Amniotic epithelial cell (primary cell): ENCODE measurements at places on chromosomes 7 and 10.

GRCh38 chr10:53140506-53140905, 367.9 kb upstream of the MBL2 start:
- peak; percentile 76 for DNase-seq

- no peak for DNase-seq
These were observed 10.3 kb downstream of the SLC13A4 start for GRCh38 chr7:135717693-135718092.

- no peak for DNase-seq
These were observed 348.6 kb downstream of the PTEN start for GRCh38 chr10:88212069-88212468.

GRCh38 chr7:22426463-22427094, 69.6 kb upstream of the RAPGEF5 start:
- DNase-seq = no peak

DNA sequence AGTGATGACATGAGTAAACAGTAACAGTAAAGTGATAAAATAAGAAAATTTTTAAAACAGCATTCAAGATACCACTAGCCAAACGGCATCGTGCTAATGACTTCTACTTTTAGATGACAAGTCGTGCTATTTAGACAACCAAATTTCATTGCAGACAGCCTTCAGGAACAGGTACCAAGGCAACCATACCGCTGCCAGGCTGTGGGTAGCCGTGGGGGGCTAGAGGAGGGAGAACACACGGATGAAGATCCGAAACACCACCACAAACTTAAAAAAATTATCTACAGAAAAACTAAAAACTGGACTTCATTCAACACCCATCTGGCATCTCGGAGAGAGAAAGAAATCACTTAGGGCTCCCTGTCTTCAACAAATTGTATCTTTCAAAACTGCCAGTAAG, 89.6 kb downstream of the RSU1 start:
- DNase-seq = no peak

GRCh38 chr10:68082872-68083271, 7.8 kb upstream of the HERC4 start:
- DNase-seq = peak; percentile 44

- DNase-seq = peak; percentile 7
These were observed 49.0 kb downstream of the RBAK start for GRCh38 chr7:5094641-5095040.

DNA sequence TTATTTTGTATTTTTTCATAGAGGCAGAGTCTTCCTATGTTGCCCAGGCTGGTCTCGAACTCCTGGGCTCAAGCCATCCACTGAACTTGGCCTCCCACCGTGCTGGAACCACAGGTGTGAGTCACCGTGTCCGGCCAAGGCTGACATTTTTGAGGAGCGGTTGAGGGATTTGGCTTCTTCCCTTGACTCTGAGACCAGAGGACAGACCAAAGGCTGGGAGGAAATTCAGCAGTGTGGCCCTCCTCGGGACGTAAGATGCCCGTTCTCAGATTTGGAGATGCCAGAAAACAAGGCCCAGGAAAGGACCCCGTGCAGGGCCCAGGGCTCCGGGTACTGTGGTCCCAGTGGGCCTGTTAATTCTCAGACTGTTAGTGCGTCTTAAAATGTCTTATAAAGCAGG, 146.2 kb downstream of the WDR37 start:
- DNase-seq = no peak

GRCh38 chr10:76136961-76137360, 705.5 kb downstream of the LRMDA start:
- no peak for DNase-seq

- DNase-seq = no peak
These were observed 51.0 kb downstream of the CDH23 start for GRCh38 chr10:71447676-71448075.
